ENCODE measurements at places on chromosomes 6 and 20.

DNA sequence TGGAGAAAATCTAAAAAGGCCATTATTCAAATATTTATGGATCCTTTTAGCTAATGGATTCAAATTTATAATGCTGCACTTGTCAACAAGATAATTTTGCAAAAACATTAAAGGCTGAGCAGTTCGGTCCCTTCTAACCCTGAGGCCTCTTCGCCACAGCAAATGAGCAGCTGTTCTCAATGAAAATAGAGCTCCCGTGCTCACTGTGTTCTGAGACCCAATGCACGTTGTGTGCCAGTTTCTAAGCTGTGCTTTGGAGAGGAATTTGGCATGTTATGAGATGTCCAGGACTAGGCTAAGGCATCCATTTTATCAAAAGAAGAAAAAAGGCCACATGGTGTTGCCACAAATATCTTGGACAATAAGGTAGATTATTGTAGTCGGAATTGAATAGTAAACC is 220.1 kb upstream of the TSHZ2 start:
- no peak for DNase-seq

DNA sequence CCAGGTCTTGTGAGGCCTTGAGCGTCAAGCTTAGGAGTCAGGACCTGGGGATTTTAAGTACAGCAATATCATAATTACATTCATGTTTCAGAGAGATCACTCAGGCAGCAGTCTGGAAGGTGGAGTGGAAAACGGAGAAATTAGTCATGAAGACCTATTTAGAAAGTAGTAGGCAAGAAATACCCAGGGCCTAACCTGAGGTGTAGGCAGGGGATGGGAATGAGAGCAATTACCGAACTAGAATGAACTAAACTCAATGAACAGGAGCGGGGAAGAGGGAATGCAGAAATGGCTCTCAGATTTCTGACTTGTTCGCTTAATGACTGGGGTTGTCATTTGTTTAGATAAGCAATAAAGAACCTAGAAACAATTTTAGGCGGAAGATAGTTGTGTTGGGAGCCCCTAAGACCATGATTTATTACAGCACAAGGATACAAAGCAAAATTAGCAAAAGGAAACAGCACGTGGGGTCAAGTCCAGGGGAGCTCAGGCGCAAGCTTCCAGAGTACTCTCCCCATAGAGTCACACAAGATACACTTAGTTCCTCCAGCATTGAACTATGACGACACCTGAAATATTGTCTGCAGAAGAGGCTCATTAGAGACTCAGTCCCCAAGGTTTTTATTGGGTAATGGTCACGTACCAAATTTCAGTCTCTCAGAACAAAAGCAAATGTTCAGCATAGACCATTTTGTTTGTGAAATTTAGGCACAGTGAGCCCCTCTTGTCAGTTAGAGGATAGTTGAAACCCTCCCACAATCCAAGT is 178.8 kb upstream of the AKAP12 start:
- no peak for DNase-seq

- no peak for DNase-seq
These were observed 94.2 kb downstream of the ERMARD start for GRCh38 chr6:169845426-169846285.

GRCh38 chr20:49252556-49253350 is 25.1 kb downstream of the ZNFX1 start:
- no peak for DNase-seq

DNA sequence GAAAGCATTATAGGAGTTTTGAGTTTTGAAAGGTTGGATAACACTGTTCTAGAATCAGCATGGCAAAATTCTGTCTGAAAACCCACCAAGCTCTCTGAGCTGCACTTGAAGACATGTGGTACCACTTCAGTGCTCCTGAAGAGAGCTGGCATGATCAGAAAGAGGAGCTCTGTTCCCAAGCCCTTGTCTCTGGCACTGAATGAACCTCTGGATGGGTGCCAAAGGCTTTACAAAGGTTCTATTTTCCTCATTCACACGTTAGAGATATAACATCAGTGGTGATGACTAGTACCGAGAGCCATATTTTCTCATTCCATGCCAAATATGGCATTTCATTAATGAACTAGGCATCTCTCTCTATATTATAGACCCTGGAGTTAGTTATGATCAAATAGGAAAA is 301.8 kb upstream of the ID4 start:
- DNase-seq: no peak

DNA sequence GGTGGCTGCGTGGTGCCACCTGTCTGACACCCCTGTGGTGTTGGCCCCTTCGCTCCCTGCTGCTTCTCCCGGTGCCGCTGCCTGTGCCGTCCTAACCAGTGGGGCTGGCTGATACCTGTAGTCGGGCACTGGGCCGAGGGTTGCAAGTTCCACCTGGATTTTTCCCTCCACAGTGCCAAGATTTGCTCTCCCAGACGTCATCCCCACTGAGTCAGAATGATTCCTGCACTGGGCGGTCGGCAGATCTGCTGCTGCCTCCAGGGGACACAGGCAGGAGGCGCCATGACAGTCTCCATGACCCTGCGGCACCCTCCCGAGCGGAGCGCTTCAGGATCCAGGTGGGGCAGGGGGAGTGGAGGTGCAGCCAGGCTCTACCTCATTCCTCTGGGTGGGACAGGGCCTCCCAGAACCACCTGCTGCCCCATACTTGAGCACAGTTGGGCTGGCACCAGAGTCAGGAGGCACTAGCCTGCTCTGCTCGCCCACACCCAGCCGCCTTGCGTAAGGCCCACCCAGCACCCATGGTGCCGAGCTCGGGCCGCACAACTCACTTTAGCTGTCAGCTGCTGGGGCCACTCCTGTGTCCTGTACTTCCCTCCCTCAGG is 60.2 kb downstream of the TCP11 start:
- no peak for DNase-seq
